ENCODE measurements at places on chromosomes 13 and 19.

- DNase-seq, result no peak
Measured at GRCh38 chr19:29415507-29415906, 110.3 kb upstream of the VSTM2B start.

GRCh38 chr13:40484974-40485373 lies 181.5 kb downstream of the FOXO1 start:
- DNase-seq, result no peak

GRCh38 chr13:101700598-101700997 lies 248.1 kb downstream of the ITGBL1 start:
- peak; percentile 49 for DNase-seq

DNA sequence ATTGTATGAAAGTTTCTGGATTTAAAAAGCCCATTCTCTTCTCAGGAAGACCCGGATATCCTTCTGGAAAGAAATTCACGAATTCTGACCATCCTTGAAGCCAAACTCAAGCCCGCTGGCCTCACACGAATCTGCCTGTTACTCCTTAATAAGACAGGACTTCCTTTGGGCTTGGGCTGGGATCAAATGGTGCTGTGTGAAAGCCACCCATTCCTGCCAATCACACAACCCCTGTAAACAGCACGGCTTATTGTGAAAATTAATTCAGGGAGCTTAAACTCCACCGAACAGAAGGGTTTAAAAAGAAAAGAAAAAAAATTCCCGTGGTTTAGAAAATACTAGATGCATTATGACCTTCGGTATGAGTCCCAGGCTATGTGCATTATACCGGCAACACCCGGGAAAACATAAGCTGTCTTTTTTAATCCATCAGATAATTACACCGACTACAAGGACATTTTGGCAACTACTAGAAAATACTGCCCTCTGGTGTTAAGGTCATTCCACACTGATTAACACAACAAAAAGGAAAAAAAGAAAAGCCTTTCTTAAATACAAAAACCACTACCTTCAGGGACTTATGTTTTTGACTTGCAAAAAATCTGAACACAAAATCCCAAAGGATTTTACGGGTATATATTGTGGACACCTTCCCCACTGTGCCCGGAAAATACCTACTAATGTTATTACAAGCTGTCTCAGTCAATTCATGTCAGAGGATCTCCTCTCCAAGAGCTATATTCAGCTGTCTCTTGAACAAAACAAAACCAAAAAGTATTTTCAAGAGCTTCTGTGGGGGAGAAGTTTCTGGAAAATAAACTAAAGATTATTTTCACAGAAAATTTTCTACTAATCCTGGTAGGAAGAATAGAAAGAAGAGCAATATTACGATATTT lies 76.0 kb upstream of the LSM14A start:
- DNase-seq, result no peak

GRCh38 chr19:55717251-55717650 lies 21.0 kb downstream of the NLRP9 start:
- DNase-seq, result no peak

GRCh38 chr13:45615501-45616101 lies at the start of gene ERICH6B:
Gene ERICH6B (minus strand): TSS chr13:45615739. CDS start chr13:45597005, 18,734 bp downstream.
- peak; percentile 25 for DNase-seq

DNA sequence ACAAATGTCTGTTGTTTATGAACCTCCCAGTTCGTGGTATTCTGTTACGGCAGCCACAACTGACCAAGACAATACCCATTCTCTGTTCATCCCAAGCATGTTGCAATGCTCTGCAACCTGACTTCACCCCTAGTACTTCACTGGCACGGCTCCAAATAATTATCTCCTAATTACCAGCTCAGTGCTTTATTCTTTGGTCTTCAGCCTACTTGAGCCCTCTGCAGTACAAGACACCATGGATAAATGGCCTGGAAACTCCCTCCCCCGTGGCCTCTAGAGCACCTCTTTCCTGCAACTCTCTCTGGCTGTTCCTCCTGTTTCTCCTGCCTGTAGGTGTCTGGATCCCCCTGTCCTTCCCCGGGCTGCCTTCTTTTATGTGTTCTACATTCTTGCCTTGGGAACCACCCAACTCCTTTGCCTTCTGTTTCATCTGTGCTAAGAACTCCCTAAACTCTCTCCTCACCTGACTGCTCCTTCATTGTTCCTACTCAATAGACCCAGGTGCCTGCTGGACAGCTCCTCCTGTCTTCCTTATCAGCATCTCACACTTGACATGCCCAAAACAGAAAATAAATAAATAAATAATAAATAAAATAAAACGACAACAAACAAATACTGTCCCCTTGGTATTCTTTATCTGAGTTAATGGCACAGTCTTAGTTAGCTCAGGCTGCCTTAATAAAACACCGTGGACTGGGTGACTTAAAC lies 200.4 kb upstream of the IPO5 start:
- DNase-seq, result no peak

DNA sequence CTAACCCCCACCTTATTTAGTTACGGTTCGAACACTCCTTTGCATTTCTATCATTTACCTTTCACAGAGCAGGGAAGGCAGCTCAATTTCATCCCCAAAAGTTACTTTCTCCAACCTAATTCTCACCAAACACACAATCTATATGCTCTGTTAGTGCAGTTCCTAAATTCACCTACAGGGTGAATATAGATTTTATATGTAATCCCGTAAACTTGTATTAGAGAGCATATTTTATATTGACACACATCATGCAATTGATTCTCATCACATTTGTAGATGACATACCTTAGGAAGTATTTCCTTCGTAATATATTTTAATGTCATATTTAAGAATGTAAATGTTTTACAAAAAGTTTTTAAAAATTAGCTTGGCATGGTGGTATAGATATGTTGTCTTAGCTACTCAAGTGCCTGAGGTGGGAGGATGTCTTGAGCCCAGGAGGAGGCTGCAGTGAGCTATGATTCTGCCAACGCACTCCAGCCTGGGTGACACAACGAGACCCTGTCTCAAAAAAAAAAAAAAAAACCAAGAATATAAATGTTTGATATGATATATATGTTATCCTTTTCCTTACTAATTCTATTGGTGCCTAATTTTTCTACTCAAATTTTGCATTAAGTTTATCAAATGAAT lies 57.3 kb upstream of the TNFRSF19 start:
- DNase-seq, result no peak

DNA sequence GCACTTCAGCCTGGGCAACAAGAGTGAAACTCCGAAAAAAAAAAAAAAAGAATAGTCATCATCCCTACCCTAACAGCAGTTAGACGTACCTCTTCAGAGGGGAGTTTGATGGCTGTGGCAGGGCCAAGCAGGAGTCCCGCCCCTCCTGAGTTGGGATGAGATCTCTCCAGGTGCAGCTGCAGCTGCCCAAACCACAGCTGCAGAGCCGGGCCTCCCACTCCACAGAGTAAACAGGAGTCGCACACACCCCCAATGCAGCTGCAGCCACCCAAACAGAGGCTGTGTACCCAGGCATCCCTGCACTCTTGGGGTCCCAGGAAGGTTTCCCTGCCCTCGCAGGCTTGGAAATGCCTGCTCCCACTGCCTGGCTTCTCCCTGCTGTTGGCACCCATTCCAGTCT lies 17.4 kb upstream of the MLLT1 start:
- DNase-seq, result no peak

DNA sequence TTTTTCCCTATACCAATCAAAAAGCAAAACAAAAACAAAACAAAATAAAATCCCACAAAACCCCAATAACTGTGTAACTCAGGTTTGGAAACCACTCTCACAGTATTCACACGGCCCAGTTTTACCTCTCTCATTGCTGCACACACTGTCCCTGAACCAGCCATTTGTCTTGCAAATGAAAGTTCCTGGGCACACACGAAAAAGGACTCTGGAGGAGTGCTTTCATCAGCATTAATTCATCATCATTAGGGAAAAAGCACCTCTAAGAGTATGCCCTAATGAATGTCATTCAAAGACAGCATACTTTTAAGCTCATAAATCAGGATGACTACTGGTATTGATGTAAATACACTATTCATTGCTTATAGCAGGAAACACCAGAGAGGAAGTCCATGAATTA lies 306.3 kb downstream of the DNAJC15 start:
- DNase-seq, result no peak

GRCh38 chr13:103097366-103097928 lies 31.2 kb upstream of the SLC10A2 start:
- DNase-seq, result no peak

- DNase-seq, result no peak
Measured at GRCh38 chr13:43880926-43881325, 1.2 kb downstream of the LACC1 start.

GRCh38 chr13:64778002-64778401 lies 2452.1 kb downstream of the PCDH9 start:
- no peak for DNase-seq

DNA sequence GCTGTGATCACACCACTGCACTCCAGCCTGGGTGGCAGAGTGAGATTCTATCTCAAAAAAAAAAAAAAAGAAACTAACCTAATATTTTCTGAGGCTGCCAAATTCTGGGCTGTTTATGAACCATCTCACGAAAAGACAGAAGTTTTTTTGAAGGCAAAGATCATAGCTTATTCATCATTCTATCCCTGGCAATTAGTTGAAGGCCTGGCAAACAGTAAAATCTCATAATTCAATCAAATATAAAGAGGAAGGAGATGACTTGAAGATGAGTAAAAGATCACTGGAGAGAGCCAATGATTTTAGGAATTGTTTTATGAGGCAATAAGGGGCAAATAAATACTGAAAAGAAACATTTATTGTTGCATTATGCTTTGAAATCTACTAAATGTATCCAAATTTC lies 216.5 kb downstream of the DCLK1 start:
- DNase-seq, result no peak

DNA sequence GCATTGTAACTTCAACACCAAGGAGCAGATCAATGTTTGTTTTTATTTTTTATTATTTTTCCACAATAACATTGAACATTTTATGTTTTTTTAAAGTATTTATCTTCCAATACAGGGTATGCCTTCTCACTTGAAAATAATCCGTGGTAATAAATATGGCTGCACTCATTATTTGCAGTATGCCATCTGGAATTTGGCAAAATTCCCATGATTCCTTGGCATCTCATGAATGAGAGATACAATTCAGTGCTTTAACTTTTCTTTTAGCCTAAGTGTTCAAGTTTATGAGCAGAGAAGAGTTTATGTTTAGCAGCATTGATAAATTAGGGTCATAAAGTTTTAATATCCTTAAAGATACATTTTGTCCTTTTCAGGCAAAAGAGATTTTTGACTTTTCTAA lies 1109.6 kb upstream of the ATXN8OS start:
- no peak for DNase-seq

DNA sequence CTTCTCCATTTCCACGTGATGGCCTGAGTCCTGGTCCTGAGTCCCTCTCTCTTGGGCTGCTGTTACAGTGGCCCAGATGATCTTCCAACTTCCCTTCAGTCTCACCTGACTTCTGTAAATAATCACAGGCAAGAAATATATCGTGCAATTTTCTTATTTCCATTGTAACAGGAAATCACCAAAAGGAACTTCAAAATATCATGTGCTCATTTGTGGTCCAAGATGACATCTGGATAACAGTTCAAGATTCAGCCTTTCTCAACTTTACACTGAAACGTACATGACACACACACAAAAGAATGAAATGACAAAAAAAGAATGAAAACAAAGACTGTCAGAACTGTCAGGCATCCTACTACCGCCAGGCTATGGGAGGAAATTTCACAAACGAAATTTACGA lies 22.0 kb upstream of the RAP2A start:
- DNase-seq, result no peak

DNA sequence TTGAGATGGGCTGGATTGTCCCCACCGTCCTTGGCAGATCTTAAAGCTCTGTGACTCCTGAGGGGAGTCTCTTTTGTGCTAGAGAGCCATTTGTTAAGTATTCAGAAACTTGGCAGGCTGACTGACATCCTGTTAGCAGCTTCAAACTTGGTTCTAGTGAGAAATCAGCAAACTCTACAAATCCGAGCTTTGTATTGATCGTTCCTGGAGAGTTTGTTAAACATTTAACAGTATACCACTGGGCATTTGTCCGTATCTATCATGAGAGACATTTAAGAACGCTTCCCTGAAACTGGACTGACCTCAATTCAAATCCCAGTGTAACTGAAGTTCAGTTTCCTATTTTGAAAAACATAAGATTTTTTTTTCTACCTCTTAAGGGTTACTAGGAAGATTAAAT lies 3.1 kb downstream of the ATP12A start:
- no peak for DNase-seq

- DNase-seq, result no peak
Measured at GRCh38 chr13:92833071-92833470, 393.5 kb upstream of the GPC6 start.
